ENCODE measurements at places on chromosomes 6 and 20. TPM values are rescaled to one million over a fixed set of nuclear protein-coding genes. Genes with fewer than 3 reads are reported as not detected.

GRCh38 chr6:98833307-98834059, 891 bp upstream of the POU3F2 start:
- DNase-seq, result peak; percentile 54

- DNase-seq, result no peak
These were observed 73.1 kb upstream of the SUPT3H start for GRCh38 chr6:45450831-45451230.

DNA sequence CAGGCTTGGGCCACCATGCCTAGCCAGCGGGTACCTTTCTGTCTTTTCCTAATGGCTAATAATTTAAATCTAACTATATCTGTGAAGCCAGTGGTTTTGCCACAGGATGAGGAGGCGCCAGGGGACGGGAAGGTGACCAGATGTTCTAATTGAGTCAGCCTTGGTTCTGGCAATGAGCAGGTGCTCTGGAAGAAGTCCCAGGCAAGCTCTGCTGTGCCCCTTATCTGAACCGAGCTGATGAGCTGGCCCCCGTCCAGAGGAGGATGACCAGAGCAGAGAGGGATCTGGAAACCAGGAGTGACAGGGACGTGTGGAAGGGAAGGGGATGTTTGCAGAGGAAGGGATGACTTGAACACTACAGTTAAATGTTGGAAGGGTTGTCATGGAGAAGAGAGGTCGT, 46.7 kb downstream of the SLC35D3 start:
- DNase-seq, result no peak

GRCh38 chr6:132964101-132964867, 149.9 kb downstream of the RPS12 start:
- no peak for DNase-seq

The BTN1A1 gene
- total RNA-seq, result 0.15 TPM

The C6orf52 gene
- total RNA-seq, result 2.3 TPM

Measured in H9 (cell line).